Gastrocnemius medialis (tissue), 4 donors: ENCODE measurements at places on chromosomes 3 and 15. TPM values are rescaled to one million over a fixed set of nuclear protein-coding genes. Genes with fewer than 3 reads are reported as not detected.

The DAPK2 gene
- 28.5 TPM for total RNA-seq

DNA sequence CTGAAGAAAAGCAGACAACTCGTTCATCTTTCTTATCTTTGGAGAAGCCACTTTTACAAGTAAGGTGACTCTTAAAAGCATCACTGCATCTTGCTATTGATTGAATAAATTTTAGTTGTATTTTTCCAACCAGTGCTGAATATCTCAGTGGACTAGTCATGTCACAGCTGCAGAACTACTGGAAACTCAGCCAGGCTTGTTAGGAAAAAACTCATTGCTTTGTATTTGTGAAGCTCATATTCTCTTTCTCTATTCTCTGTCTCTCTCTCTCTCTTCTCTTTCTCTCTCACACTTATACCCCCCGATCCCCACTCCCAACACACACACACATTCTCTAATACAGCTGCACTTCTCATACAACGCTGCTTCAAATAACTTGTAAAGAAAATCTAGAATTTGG is 104.3 kb downstream of the WDR76 start:
- no peak for DNase-seq

DNA sequence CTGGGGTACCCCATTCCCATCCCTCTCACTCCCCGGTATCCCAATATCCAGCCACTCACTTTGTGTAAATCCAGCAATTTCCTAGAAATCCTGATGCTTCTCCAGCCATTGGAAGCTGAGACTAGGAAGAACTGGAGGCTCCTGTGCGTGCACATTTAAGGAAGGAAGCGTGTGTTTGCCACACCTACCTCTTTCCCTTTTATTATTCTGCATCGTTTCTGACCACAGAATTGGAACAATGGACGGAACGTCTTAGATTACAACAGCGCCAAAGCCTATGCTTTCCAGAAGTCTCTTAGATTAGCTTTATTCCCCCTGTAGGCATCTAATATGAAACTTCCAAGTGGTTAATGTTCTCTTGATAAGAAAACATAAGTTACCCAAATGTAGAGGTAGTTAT is 234.8 kb upstream of the TRIM42 start:
- DNase-seq = no peak
- no peaks in the 10 kb centered on the region for H3K36me3 ChIP-seq
- H3K27me3 ChIP-seq = no peaks in the 10 kb centered on the region
- H3K4me3 ChIP-seq = no peak overlapping the region

DNA sequence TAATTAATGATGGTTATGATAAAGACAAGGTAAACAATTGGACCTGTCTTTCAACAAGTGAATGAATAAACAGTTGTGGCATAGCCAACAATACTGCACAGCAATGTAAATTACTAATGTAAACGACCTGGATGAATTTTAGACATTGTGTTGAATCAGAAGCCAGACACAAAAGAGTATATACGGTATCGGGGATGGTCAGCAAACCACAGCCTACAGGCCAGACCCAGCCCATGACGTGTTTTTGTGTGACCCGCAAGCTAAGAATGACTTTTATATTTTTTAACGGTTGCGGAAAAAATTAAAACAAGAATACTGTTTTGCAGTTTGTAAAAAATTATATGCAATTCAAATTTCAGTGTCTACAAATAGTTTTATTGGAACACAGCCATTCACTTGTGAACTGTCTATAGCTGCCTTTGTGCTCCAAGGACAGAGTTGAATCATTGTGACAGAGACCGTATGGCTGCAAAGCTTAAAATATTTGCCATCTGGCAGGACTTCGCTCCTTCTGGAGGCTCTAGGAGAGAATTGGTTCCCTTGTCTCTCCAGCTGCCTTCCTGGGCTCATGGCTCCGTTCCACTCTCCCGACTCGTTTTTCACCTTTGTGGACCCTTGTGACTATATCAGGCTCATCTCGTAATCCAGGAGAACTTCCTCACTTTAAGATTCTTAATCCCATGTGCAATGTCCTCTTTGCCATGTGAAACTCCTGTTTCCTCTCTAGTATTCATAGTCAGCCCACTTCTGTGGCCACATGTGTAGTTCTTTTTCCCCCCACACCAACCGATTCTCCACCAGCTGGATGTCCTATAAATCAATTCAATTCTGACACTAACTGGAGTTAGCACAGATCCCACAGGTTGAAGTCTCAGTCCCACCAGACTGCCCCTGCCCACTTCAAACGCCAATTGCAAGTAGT is 72.7 kb downstream of the CMTM8 start:
- H3K27me3 ChIP-seq = no peaks in the 10 kb centered on the region
- no peak overlapping the region for H3K27ac ChIP-seq
- H3K36me3 ChIP-seq = no peaks in the 10 kb centered on the region
- H3K4me1 ChIP-seq = peaks cover 5% of the 10 kb centered on the region

DNA sequence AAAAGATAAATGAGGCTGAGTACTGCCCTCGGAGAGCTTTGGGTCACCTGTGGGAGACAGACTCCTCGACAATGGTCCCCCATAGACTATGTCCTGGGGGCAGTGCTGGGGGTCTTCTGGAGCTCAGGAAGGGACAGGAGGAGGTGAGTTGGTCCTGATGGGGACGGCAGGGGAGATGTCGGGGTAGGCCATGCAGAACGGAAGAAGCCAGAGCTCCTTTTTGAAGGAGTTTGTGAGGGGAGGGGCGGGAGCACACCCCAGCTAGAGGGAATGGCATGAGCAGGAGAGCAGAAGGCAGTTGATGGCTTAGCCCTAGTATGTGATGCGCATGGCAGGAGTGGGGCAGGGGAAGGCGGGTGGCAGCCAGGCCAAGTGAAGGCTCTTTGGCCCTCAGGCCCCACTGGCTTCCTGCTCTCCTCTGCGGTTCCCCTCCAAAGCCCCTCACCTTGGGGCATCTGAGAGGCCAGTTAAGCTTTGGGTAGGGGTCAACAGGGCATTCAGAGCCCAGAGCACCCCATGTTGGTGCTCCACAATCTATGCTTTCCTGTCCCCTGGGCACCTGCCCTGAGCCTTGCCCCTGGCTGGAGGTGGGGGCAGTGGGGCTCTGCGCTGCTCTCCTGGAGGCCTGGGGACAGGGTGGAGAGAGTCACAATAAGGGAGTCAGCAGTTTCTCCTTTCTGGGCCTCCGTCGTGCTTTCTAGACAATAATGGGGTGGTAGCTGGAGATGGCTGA is 179.3 kb downstream of the SMAD6 start:
- no peaks in the 10 kb centered on the region for H3K36me3 ChIP-seq
- DNase-seq = no peak
- no peaks in the 10 kb centered on the region for H3K27me3 ChIP-seq
- H3K4me3 ChIP-seq = no peak overlapping the region
- H3K27ac ChIP-seq = no peak overlapping the region

DNA sequence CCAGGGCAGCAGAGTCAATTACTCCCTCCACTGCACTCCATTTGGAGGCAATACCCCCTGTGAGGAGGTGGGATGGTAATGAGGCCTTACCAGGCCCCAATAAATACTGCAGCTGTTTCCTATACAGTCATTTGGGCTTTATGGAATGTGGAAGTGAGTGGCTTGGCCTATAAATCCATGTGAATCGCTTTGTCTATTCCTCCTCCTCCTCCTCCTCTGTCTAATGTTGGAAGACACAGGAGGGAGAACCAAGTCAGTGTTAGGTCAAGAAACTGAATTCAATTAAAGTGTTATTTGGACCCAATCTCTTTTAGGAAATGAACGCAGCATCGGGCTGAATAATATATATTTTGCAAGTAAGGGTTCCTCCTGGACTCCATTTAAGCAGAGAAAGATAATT is 17.3 kb upstream of the SRGAP3 start:
- H3K27me3 ChIP-seq = no peaks in the 10 kb centered on the region
- H3K27ac ChIP-seq = no peak overlapping the region
- H3K4me1 ChIP-seq = no peaks in the 10 kb centered on the region
- H3K4me3 ChIP-seq = no peak overlapping the region
- H3K36me3 ChIP-seq = no peaks in the 10 kb centered on the region
- no peak for DNase-seq

The RBPMS2 gene
- total RNA-seq = 0.61 TPM

GRCh38 chr3:142429582-142429981 is 18.3 kb downstream of the XRN1 start:
- H3K36me3 ChIP-seq = peaks cover 45% of the 10 kb centered on the region
- no peaks in the 10 kb centered on the region for H3K4me1 ChIP-seq
- no peaks in the 10 kb centered on the region for H3K27me3 ChIP-seq
- DNase-seq = no peak

GRCh38 chr15:59371458-59372351 is 966 bp downstream of the MYO1E start:
- no peaks in the 10 kb centered on the region for H3K27me3 ChIP-seq
- peak overlapping the region; percentile 97 for H3K27ac ChIP-seq
- H3K36me3 ChIP-seq = no peaks in the 10 kb centered on the region
- peak overlapping the region; percentile 82 for H3K4me3 ChIP-seq
- peak; percentile 34 for DNase-seq

The ARGFX gene
- total RNA-seq = not detected

- H3K4me1 ChIP-seq = no peaks in the 10 kb centered on the region
- H3K27ac ChIP-seq = no peak overlapping the region
- H3K27me3 ChIP-seq = no peaks in the 10 kb centered on the region
- no peak for DNase-seq
These were observed 441.4 kb downstream of the CNTN6 start for GRCh38 chr3:1534252-1534651.

- no peak overlapping the region for H3K4me3 ChIP-seq
- no peak overlapping the region for H3K27ac ChIP-seq
- H3K36me3 ChIP-seq = peaks cover 9% of the 10 kb centered on the region
These were observed 67.2 kb downstream of the NCEH1 start for GRCh38 chr3:172643506-172644179.

The TRPC1 gene
- 1.4 TPM for total RNA-seq

The TMEM207 gene
- not detected for total RNA-seq

- H3K4me1 ChIP-seq = no peaks in the 10 kb centered on the region
- no peak for DNase-seq
These were observed 24.6 kb downstream of the OPA1 start for GRCh38 chr3:193617628-193618027.

The SATB1 gene
- total RNA-seq = 40.9 TPM

The CCDC80 gene
- 0.63 TPM for total RNA-seq

The GPR156 gene
- 0.18 TPM for total RNA-seq

DNA sequence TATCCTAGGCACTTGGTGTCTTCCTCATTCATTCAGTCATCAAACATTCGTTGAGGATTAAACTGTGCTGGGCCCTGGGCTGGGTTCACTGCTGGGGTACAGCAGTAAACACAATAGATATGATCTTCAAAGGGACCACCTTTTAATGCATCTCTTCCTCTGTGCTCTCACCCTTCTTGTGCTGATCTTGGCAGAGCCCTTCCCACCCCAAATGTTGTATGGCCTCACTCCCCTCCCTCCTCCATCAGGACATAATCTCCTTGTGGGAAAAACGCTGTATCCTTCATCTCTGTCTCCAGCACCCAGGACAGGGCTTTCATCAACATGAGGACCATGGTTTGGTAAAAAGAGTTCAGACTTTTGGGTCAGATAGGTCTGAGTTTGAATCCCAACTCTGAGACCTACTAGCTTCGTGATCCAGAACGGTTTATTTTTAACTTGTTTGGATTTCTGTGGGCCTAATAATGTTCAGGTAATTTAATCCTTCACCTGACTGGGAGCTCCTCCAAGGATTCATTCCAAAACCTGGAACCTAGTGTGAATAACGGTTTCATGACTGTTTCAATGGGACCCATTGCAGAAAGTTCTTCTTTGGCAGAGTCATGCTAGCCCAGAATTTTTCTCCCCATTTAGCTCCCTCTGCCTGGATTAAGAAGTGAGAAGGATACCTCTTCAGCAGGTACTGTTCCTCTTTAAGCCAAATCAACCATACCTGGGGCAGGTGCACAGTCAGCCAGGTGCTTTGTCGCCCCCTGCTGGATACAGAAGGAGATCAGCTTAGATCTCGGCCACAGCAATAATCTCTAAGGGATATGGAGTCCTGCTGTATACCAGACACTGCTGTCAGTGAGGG is 5.2 kb upstream of the WNT7A start:
- DNase-seq = no peak
- no peak overlapping the region for H3K27ac ChIP-seq
- H3K27me3 ChIP-seq = peaks cover 32% of the 10 kb centered on the region
- H3K4me1 ChIP-seq = no peaks in the 10 kb centered on the region

The GPR149 gene
- total RNA-seq = not detected

- no peak for DNase-seq
- no peaks in the 10 kb centered on the region for H3K27me3 ChIP-seq
- peak overlapping the region; percentile 96 for H3K27ac ChIP-seq
- no peaks in the 10 kb centered on the region for H3K36me3 ChIP-seq
- H3K4me3 ChIP-seq = peak overlapping the region; percentile 71
These were observed 2.1 kb downstream of the TLE3 start for GRCh38 chr15:70095408-70096214.

The SAMD7 gene
- total RNA-seq = not detected

The TLR9 gene
- not detected for total RNA-seq

The SLC22A13 gene
- 0.51 TPM for total RNA-seq

The BSN gene
- 0.20 TPM for total RNA-seq

The SEMA3G gene
- 12.1 TPM for total RNA-seq

DNA sequence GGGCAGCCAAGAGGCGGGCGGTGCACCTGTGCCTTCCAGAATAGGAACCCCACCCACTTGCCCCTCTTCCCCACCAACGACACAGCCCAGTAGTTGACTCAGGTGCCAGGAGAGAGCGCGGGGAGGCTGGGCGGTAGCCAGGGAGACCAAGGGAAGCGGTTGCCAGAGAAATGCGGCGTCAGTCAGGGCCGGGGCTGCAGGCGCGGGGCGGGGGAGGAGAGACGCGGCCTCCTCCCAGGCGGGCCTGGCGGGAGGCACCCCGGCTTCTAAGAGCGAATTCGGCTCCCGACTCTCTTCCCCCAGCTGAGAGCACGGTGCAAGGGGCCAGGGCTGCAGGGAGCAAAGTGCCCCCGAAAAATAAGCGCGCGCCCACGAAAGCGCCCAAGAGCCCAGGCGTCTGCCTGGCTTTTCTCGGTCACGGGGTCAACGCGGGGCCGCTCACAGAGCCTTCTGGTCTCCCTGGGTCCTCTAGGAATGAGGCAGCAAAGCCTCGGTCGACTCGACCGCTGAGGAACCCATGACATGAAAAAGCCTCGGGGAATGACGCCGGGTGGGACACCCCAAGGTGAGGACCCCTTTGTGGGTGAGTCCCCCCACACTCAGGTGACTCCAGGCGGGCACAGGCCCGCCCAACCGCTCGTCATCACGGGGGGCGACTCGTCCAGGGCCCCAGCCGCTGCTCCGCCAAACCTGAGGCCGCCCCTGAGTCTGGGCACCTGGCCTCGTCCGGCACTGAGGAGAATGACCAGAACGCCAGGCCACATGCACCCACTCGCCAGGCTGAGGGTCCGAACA is 716 bp downstream of the CPEB1 start:
- DNase-seq = no peak
- no peaks in the 10 kb centered on the region for H3K36me3 ChIP-seq
- peaks cover 51% of the 10 kb centered on the region for H3K27me3 ChIP-seq
- peak overlapping the region; percentile 69 for H3K4me3 ChIP-seq

DNA sequence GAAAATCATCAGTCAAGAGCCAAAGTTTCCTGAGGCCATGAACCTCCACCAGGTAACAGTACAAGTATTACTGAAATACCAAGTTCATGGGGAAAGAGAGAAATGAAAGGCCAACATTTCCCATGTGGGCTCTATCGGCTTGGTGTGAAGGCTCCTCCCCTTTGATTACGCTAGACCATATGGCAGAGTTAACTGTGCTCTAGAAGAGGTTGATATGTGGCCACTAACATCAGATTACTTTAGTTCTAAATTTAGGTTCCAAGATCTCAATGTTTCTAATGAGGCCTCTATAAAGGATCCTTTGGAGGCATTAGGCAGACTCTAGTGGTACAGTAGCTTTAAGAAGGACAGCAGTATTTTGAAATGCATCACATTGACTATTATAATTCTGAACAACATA is 127.1 kb downstream of the SEMA6D start:
- H3K4me3 ChIP-seq = no peak overlapping the region
- no peaks in the 10 kb centered on the region for H3K36me3 ChIP-seq
- DNase-seq = no peak
- H3K27me3 ChIP-seq = no peaks in the 10 kb centered on the region
- no peak overlapping the region for H3K27ac ChIP-seq
- peaks cover 10% of the 10 kb centered on the region for H3K4me1 ChIP-seq
